GM13976 (cell line): ENCODE measurements at places on chromosomes 13 and 19.
A peak's percentile ranks its signal among the peaks of the same experiment; 100 is the strongest.

DNA sequence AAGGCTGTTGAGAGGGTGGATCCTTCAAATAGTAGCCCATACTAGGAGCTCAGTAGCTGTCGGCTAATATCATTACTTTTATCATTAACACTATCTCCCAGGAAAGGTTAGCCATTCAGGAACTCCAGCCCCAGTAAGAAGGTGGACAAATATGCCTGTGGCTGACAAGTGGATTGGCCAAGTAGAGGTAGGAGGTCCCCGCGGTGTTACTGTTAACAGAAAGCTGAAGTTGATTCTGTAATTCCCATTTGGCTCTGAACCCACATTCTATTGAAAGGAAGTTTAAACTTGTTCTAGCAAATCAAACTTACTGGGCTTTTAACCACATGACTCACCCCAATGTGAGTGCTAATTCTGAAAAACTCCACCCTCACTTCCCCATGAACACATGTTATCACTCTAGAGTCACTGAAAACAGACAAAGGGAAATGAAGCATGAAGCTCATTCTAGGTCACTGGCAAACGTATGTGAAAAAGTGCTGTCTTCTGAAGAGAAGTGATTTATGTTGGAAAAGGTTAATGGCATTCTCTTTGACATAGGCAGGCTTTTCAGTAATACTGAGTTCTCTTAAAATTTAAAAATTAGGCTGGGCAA is 273.5 kb downstream of the FGF14 start:
- DNase-seq = no peak

- no peak for DNase-seq
Observed at GRCh38 chr13:106528718-106529414, 6.6 kb downstream of the EFNB2 start.

GRCh38 chr13:111531505-111531904 is 211.1 kb downstream of the TEX29 start:
- no peak for DNase-seq

GRCh38 chr13:46905249-46905648 is 8.4 kb upstream of the HTR2A start:
- DNase-seq = no peak

DNA sequence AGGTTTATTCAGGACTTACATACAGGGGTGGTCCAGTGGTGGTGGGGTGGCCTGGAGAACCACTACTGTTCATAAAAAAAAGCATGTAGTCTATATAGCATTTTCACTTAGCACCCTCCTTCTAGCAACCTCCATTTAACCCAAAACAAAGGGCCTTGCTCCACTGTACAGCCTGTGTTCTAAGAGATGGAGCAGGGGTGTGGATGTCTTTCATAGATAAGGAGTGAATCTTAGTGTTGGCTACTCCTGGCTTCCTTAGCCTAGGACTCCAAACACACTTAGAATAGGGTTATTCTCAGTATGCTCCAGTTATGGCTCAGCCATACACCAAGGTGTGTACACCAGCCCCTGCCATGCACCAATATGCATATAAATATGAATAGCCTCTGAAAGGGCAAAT is 95.2 kb downstream of the ELF1 start:
- no peak for DNase-seq

DNA sequence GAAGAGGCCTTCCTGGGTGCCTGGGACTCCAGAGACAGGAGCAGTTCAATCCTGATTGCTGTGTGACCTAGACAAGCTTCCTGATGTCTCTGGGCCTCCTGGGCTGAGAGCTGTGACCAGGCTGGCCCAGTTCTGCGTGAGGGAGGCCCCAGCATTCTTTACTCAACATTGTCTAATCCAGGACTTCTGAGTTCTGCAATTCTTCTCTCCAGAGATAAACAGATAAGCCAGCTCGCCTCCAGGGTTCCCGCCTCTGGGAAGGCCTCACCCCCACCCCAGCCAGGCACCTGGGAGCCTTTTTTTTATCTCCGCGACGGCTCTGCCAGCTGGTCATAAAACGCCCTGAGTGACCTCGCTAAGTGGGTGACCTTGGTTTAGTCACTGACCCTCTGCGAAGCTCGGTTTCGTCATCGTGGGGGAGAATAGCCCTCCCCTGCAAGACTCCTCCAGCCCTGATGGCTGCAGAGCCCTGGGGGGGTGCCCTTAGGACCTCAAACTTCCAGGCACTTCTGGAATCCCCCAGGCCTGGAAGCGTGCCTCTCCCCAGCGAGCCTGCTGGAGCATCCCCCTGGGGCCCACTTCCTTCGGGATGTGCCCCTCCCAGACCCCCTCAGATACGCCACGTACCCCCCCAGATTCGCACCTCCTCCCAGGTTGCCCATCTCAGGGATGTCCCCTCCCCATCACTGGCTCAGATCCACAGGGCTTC is 1.9 kb downstream of the SULT2B1 start:
- no peak for DNase-seq

- no peak for DNase-seq
Observed at GRCh38 chr19:52685811-52686210, 47.7 kb upstream of the ZNF83 start.

- peak; percentile 80 for DNase-seq
Observed at GRCh38 chr19:4066682-4067395, at the start of gene ZBTB7A. TSS of gene ZBTB7A (minus strand) at chr19:4066899. CDS start at chr19:4055232, 11,667 bp downstream.

DNA sequence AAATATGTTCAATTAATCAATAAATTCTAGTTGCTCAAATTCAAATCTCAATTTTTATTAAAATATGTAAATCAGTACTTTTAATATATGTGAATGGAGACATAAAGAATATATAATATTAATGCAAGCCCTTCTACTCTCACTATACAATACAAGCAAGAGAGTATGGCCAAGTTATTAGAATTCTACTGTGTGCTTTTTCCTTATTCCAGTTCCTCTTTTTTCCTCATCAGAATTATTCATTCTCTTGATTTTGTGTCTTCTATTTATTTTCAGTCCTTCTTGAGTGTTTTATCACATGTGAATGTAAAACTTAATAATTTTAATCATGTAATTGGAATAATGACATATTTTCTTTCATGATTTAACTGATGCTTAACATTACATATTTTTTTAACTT is 276.8 kb downstream of the PCDH20 start:
- DNase-seq = no peak

GRCh38 chr19:10706990-10707389 is 5.8 kb downstream of the QTRT1 start:
- DNase-seq = no peak

GRCh38 chr19:16327911-16328823 is 3.5 kb downstream of the KLF2 start:
- DNase-seq = peak; percentile 45
